ENCODE measurements at places on chromosomes 7 and 10.

DNA sequence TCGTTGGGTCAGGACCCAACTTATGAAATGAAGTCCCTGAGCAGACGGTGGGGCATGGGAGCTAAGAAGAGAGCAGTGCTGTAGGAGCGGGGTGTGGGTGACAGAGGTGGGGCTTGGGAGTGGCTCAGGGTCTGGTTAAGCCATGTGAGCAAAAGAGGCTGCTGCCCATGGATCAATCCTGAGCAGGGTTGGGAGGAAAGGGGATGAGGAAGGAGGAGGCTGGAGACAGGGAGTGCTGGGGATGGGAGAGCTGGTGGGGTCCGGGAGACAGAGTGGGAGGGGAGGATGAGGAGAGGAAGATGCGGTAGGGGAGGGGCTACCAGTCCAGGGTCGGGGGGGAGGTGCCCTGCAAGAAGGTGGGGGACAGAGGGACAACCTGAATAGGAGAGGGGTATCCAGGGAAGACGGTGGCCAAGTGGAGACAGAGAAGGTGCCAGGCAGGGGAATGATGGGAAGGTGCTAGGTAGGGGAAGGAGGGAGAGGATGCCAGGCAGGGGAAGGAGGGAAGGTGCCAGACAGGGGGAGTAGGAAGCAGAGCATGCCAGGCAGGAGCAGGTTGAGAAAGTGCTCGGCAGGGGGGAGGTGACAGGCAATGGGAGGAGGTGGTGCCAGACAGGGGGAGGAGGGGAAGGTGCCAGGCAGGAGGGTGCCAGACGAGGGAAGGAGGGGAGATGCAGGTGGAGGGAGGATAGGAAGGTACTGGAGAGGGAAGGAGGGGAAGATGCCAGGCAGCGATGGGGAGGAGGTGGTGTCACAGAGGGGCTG is 27.5 kb upstream of the SMARCD3 start:
- DNase-seq: peak; percentile 56

DNA sequence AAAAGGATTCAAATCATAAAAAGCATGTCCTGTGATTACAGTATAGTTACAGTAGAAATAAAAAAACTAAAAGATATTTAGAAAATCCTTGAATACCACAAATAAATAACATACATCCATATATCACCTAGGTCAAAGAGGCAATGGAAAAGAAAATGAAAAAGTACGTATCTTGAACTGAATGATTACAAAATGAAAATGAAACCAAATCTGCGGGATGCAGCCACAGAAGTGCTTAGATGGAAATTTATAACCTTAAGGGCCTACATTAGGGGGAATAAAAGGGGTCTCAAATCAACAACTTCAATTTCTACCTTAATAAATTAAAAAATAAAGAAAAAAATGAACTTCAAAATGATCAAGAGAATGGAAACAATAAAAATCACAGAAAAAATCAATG is 879.0 kb upstream of the CELF2 start:
- no peak for DNase-seq

GRCh38 chr7:73681031-73681430 is 2.2 kb downstream of the DNAJC30 start:
- no peak for DNase-seq

DNA sequence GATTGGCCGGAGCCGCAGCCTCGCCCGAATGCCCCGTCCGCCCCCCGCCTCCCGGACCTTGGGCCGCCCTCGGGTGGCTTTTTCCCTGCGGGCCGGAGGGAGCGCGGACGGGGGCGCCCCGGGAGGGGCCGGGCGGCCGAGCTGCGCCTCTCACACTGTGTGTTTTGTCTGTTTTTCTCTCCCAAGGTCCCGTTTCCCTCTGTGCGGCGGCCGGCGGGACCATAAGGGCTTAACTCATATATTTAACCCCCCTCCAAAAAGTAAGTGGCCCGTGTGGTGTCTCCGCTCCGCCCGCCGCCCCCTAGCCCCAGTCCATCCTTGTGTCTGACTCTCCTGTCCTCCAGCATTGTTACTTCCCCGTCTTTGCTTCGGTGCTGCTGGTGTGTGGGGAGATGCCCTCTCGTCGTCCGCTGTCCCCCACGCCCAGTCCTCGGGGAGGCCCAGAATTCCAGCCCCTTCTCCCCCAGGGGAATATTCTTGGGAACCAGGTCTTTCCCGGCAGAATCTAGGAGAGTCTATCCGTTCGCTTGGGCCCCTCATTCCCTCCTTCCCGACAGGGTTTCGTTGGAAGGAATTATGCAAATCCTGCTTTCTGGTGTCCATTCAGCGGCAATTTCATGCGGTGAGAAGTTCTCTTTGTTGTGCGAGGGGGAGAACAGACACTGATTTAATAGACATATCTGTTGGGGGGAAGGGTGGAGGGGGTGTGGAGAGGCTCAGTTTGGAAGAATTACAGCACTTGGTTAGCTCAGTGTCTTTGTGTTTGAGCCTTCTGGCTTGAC is 1.3 kb downstream of the LCOR start:
- no peak for DNase-seq

- DNase-seq: peak; percentile 20
These were observed 179.3 kb downstream of the PFKFB3 start for GRCh38 chr10:6382081-6382480.

Measured in CD8-positive, alpha-beta T cell (primary cell).